ENCODE measurements at places on chromosomes 13 and 19. TPM values are rescaled to one million over a fixed set of nuclear protein-coding genes. Genes with fewer than 3 reads are reported as not detected.

RNF113B gene
- total RNA-seq, result not detected

RAX2 gene
- total RNA-seq, result not detected

USP12 gene
- 21.0 TPM for total RNA-seq

COL5A3 gene
- total RNA-seq, result 4.8 TPM

NLRP4 gene
- not detected for total RNA-seq

ZNF616 gene
- total RNA-seq, result 7.2 TPM

DNA sequence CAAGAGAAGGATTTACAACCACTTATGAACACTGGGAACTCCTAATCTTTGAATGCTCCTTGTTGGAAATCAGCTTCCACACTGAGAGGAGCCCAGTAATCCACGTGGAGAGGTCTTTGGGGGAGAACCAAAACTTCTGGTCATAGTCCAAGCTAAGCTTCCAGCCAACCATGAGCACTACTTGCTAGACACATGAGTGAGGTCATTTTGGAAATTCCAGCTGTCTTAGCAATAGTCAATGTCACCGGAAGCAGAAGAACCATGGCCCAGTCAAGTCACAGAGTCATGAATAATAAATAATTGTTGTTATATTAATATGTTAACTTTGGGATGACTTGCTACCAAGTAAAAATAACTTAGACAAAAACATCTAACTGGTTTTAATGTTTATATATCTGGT lies 324.9 kb upstream of the SGCG start:
- H3K27ac ChIP-seq, result no peak overlapping the region
- H3K27me3 ChIP-seq, result no peaks in the 10 kb centered on the region
- DNase-seq, result no peak
- H3K4me1 ChIP-seq, result no peaks in the 10 kb centered on the region
- no peak overlapping the region for H3K4me3 ChIP-seq

EDNRB gene
- 22.8 TPM for total RNA-seq

DCT gene
- total RNA-seq, result 2.2 TPM

DNA sequence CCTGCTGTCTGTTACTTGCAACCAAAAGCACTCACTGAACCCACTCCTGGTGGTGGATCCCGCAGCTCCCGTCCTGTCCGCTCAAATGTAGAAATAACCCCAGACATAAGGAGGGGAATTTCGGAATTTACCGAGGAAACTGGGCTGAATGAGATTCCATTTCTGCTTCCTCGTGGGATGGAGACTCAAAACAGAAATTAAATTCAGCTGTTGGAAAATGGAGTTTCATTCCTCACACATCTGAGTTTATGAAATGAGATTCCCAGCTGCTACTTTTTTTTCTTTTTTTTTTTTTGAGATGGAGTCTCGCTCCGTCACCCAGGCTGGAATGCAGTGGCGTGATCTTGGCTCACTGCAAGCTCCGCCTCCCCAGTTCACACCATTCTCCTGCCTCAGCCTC lies 44.3 kb downstream of the COLGALT1 start:
- no peak overlapping the region for H3K27ac ChIP-seq
- no peaks in the 10 kb centered on the region for H3K36me3 ChIP-seq
- no peak overlapping the region for H3K4me3 ChIP-seq
- no peaks in the 10 kb centered on the region for H3K4me1 ChIP-seq

- no peaks in the 10 kb centered on the region for H3K36me3 ChIP-seq
- no peaks in the 10 kb centered on the region for H3K27me3 ChIP-seq
- H3K27ac ChIP-seq, result no peak overlapping the region
- no peaks in the 10 kb centered on the region for H3K4me1 ChIP-seq
These were observed 32.2 kb upstream of the KLF12 start for GRCh38 chr13:74166261-74167004.

DNA sequence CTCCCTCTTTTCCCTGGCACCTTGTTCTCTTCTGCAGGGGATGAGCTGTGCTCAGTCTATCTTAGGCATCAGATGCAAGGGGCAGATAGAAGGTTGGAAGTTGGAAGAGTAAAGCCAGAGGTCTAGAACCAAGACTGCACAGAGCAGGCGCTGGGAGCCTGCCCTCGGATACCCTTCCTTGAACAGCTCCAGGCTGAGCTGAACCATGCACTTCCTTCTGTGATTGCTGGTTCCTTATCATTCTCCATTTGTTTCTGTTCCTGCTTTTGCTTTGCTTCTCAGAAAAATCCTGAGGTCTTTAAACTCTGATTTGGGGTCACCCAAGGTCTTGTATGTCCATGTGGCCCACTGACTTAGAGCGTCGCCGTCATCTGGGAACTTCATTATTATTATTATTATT lies 36.3 kb downstream of the ARHGEF18 start:
- H3K36me3 ChIP-seq, result no peaks in the 10 kb centered on the region
- H3K4me3 ChIP-seq, result no peak overlapping the region
- no peak overlapping the region for H3K27ac ChIP-seq
- H3K4me1 ChIP-seq, result no peaks in the 10 kb centered on the region
- DNase-seq, result no peak

- no peak overlapping the region for H3K4me3 ChIP-seq
- no peak for DNase-seq
- no peaks in the 10 kb centered on the region for H3K36me3 ChIP-seq
- no peaks in the 10 kb centered on the region for H3K27me3 ChIP-seq
These were observed 19.2 kb downstream of the ZNF486 start for GRCh38 chr19:20186174-20186573.
